ENCODE measurements at places on chromosomes 12 and 14.

GRCh38 chr12:113889891-113890581 lies 76.1 kb downstream of the RBM19 start:
- DNase-seq: no peak

DNA sequence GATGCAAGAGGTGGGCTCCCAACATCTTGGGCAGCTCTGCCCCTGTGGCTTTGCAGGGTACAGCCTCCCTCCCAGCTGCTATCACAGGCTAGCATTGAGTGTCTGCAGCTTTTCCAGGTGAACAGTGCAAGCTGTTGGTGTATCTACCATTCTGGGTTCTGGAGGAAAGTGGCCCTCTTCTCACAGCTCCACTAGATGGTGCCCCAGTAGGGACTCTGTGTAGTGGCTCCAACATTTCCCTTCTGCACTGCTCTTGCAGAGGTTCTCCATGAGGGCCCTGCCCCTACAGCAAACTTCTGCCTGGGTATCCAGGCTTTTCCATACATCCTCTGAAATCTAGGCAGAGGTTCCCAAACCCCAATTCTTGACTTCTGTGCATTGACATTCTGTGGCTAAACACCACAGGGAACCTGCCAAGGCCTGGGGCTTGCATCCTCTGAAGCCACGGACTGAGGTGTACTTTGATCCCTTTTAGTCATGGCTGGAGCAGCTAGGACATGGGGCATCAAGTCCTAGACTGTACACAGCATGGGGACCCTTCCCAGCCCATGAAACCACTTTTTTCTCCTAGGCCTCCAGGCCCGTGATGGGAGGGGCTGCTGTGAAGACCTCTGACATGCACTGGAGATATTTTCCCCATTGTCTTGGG lies 24.0 kb upstream of the SLC38A1 start:
- no peak for DNase-seq

- DNase-seq: no peak
Measured at GRCh38 chr14:90513161-90514014, 116.6 kb downstream of the CALM1 start.

GRCh38 chr12:116799955-116800354 lies 61.8 kb downstream of the RNFT2 start:
- no peak for DNase-seq

DNA sequence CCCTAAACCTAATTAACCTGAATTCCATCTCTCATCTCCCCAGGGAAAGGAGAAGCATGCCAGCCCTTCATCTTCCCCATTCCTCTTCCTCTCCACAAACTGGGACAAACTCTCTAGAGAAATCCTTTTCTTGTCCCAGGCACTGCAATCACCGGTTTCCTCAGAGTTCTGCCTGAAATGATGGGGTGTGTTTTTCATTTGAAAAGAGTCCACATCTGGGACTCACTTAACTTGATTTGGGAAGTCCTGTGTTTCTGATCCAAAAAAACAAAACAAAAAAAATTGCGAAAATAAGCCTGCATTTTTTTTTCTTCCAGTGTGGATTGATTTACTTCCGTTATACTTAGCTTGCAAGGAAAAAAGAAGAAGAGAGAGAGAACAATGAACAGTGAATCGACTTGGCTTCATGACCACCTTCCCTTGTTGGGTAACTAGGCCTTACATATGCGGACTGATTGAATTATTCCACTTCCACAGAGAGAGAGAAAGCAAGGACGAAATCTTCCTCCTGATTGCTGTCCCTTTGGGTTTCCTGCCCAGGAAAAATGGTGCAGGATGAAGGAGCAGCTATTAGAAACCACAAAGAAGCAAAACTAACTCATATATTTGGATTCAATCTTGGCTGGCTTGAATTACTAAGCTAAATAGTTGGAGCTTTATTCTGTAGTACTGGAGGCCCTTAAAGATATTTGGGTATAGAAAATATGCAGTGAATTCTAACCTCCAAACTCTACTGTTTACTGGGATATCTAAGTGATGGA lies 506.2 kb upstream of the TBX3 start:
- no peak for DNase-seq

GRCh38 chr14:84783511-84783910 lies 746.4 kb upstream of the FLRT2 start:
- DNase-seq: no peak

- DNase-seq: no peak
Measured at GRCh38 chr14:56814519-56814959, 4.3 kb upstream of the OTX2 start.

GRCh38 chr14:61388976-61389576 lies 67.7 kb downstream of the PRKCH start:
- no peak for DNase-seq

DNA sequence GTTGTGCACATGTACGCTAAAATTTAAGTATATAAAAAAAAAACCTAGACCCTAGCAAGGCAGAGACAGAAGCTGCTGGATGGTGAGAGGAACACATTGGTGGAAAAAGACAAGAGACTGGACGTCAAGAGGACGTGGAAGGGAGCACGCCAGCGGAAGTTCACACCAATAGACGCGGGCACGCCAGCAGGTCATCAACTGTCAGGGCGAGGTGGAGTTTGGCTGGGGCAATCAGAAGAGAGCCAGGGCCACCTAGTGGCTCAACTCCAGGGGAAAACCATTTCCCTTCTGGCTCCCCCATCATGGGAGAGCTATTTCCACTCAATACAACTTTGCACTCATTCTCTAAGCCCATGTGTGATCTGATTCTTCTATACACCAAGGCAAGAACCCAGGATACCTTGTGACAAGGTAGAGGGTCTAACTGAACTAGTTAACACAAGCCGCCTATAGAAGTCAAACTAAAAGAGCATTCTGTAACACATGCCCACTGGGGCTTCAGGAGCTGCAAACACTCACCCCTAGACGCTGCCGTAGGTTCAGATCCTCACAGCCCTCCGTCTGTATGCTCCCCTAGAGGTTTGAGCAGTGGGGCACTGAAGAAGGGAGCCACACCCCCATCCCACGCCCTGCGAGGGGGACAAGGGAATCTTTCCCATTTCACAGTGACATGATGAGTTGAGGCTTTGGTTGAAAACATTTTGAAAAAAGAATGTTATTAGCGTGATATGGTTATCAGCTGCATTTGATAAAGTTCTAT lies 702.7 kb downstream of the TMTC2 start:
- no peak for DNase-seq

DNA sequence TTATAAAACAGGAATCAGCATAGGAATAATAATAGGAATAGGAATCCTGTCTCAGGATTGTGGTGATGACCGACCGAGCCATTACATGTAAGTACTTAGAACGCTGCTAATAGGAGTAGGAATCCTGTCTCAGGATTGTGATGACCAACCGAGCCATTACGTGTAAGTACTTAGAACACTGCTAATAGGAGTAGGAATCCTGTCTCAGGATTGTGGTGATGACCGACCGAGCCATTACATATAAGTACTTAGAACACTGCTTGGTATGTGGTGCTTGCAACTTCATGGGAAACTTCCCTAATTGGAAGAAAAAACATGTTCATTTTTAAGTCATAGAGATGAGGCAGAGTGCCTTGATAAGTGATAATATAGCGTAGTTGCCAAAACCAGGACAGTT lies 30.0 kb downstream of the ELK3 start:
- no peak for DNase-seq

GRCh38 chr14:68942296-68943035 lies 36.6 kb downstream of the ACTN1 start:
- no peak for DNase-seq

- DNase-seq: no peak
Measured at GRCh38 chr12:105477873-105478272, 147.4 kb downstream of the C12orf75 start.

DNA sequence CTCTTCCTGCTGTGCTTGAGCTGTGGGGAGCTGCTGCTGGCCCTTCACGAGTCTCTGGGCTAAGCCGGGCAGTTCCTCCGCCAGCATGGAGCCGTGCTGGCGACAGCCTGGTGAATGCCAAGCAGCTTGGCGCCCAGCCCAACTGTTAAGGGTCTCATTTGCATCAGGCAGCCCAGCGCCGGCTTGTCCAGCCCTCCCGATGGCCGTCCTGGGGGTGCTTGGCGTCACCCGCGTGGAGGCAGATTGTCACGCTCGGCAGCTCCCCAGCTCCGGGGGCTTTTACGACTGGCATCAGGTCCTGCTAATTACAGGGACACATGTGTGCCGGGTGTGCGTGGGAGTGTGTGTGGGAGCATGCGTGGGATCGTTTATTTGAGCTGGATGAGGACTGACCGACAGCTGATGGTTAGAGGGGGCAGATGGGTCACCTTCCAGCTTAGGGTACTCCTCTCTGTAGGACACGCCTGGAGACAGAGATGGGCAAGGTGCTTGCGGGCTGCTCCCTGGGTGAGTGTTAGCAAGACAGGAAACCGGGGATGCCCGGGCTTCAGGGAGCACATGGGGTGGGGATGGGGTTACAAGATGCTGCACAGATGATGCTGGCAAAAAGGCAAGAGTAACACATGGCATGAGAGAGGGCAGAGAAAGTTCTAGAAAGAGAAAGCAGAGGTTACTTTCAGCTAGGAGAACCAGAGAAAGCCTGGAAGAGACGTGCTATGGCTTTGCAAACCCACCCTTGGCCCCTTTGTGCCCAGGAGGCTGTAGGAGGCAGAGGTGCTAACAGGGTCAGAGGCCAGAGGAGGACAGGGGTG lies 64.1 kb downstream of the KIF26A start:
- no peak for DNase-seq

DNA sequence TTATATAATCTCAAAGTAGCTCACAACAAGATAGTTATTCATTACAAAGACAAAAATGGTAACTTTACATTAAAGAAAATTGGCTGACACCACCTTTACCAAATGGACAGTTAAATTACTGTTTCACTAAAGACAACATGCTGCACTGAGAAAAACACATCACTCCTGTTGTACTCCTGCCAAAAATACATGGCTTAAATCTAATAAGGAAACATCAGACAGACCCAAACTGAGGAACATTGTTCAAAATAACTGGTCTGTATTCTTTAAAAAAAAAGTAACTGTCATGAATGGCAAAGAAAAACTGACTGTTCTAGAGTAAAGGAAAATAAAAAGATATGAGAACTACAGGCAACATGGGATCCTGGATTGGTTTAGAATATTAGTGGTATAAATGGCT lies 151.3 kb upstream of the DCN start:
- DNase-seq: no peak

DNA sequence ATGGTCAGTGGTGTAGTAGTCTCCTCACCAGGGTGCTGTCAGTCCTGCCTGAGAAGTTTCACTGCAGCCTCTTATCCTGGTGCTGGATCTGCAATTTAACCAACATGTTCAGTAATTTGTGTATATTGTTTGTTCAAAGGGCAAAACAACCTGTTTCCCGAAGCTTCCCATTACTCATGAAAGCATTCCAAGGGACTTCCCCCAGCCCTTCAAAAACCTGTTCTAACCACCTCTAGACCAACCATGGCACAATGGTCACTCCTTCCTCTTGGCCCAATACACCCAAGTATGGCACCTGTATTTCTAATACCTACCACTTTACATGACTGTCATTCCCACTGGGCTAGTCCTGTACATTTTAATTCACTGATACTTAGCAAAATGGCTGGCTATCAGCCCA lies 12.1 kb downstream of the CKAP4 start:
- no peak for DNase-seq

- DNase-seq: no peak
Measured at GRCh38 chr14:104876251-104876699, 11.2 kb downstream of the CEP170B start.

- DNase-seq: no peak
Measured at GRCh38 chr14:24441904-24442239, 704 bp downstream of the SDR39U1 start.

GRCh38 chr12:50004696-50005095 lies 20.6 kb downstream of the RACGAP1 start:
- no peak for DNase-seq

DNA sequence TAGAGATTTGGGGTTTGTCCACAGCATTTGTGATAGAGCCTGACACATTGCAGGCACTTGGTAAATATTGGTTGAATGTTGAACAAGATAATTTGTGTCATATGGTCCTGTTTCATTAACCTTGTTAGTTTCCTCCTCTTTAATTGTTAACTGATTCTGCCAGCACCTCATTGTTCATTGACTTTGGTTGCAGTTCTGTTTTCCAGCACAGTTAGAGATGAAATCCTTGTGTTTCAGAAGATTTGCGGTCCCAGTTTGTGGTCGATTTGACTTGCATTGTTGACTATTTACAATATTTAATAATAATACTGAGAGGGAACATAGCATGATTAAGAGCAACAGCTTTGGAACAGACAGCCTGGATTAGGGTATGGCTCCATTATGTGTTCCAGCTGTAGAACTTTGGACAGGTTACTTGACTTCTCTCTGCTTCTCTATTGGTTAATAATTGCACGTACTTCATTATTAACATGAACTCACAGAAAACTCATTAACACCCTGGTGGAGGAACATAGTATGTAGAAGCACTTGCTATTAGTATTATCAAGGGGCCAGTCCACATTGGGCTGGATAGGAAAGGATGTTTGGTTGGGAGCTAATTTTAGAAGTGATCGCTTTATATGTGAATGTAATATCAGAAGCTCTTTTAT lies 8.7 kb downstream of the DRAM1 start:
- no peak for DNase-seq

DNA sequence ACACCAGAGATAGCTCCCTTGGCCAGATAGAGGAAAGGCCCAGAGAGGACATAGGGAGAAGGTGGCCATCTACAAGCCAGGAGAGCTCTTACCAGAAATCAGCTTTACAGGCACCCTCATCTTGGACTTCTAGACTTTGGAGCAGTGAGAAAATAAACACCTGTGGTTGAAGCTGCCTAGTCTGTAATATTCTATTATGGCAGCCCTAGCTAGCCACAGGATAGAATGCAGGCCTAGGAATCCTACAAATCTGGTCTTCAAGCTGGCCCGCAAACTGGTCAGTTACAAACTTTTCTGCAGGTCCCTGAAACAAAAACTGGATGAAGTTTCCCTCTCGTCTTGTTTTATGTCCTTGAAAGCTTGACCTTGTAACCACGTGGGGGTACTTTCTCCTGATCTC lies 92.4 kb downstream of the BCAT1 start:
- DNase-seq: no peak

GRCh38 chr12:127685491-127685890 lies 581.5 kb upstream of the TMEM132C start:
- no peak for DNase-seq

GRCh38 chr12:7608184-7608911 lies 57.4 kb downstream of the APOBEC1 start:
- DNase-seq: no peak

GRCh38 chr12:49636979-49637755 lies 13.8 kb downstream of the PRPF40B start:
- DNase-seq: no peak

- no peak for DNase-seq
Measured at GRCh38 chr14:76872796-76873432, 46.7 kb downstream of the LRRC74A start.

DNA sequence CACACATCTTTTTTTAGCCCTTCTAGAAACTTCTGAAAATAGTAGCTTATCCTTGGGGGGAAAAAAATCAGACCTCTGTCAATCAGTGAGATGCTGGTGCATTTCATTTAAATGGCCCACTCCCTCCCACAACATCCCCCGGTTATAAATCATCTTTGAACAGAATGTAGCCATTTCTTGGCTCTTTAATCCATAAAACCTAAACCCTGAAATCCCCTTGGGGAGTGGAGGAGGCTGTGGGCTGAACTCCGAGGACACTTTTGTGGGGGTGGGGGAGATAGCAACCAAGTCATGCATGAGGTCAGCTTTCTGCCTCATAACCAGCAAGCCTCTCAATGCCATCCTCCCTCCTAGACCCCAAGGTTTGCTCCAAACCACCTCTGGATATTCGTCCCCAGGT lies 21.0 kb downstream of the HRK start:
- no peak for DNase-seq

GRCh38 chr12:73547421-73547820 lies 990.2 kb upstream of the ATXN7L3B start:
- no peak for DNase-seq
